Upper lobe of right lung (tissue), 1 donor: ENCODE measurements at places on chromosomes 7 and 10.

GRCh38 chr7:1758028-1758858 is 88.2 kb downstream of the ELFN1 start:
- peak; percentile 64 for DNase-seq

- no peak for DNase-seq
Observed at GRCh38 chr7:95690367-95690947, 81.9 kb upstream of the DYNC1I1 start.

- no peak for DNase-seq
Observed at GRCh38 chr10:14673189-14673861, 101.4 kb downstream of the FAM107B start.

GRCh38 chr10:80278480-80278879 is 11.0 kb downstream of the MAT1A start:
- DNase-seq = no peak

DNA sequence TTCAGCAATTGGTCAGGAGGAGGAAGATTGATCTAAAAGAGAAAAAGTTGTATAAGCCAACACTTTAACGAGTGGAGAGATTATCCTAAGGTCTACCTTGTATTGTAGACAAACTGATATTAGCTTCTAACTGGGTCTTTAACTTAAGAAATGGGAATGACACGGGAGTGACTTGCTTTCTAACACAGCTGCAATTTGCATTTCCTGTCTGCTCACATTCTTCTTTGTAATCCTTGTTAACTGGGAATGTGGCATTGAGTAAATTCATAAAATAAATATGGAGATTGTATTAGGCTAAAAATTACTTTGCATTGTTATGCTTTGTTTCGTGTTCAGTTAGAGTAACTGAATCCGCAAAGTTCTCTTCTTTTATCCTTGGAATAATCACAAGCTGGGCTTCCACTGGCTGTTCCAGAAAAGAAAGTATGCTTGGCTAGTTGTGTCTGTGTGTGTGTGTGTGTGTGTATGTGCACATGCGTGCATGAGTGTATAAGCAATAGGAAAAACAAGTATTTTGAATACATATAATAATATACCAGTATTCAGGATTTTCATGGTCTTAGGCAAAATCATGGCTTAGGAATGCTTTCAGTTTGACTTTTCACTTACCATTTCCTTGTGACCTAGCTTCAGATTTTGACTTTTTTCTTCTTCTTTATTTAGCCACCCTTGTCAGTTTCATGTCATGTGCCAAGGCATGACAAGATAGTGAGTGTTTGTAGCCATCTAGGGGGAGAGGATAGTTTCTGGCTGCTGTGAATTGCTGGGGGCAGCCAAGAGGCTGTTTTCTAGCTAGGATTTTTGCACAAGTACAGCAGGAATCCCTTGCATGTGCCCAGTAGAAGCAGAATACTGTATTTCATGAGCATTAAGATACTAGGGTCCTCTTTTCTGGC is 54.5 kb upstream of the FZD8 start:
- no peak for DNase-seq

GRCh38 chr7:2715341-2716231 is 27.6 kb downstream of the AMZ1 start:
- DNase-seq = no peak

DNA sequence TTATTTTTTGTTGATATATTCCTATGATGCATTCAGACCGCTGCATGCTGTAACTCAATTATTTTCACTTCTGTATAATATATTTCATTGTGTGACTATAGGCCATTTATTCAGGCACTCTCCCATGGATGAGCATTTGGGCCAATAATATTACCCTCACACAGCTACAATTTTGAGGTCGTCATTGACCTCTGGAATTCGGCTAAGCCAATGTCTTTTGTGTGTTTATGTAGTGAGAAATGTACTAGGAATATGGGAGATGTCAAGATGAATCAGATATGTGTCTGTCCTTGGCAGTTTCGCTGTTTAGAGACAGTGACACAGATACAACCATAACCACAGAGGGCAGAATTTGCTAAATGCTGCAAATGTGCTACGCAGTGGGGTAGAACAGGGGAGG is 474.2 kb downstream of the ADRA2A start:
- DNase-seq = no peak

DNA sequence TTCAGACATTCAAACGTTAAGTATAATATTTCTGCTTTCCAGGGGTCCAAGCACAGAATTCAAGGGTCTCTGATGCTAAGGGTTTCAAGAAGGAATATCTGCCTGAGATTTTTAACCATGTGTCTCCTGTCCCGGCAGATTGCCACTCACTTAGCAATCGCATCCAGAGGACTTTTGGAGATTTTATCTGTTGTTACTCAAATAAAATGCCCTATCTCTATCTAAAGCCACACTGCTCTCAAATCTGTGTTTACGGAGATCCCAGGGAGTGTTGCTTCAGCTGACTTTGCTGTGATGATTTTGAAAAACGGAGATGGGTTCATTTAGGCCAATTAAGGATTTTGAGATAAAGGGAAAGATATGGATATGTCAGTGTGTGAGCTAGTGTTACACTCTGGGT is 359.9 kb downstream of the DGKB start:
- DNase-seq = no peak

DNA sequence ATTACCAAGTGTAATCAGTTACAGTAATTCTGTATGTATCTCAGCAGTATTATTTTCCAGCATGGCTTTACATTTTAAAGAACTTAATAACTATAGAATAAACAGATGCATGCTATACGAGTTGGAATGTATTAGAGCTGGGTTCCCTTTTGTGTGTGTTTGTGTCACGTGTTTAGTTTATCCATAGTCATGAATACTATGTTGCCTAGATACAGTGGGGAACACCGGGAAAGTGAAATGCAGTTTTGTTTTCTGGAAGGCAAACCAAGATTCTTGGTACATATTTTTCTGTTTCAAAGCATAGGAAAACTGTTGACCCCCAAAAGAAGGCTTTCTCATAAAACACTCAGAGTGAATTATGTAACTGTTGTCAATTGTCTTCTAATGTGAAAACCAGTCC is 119.0 kb downstream of the FANK1 start:
- no peak for DNase-seq

DNA sequence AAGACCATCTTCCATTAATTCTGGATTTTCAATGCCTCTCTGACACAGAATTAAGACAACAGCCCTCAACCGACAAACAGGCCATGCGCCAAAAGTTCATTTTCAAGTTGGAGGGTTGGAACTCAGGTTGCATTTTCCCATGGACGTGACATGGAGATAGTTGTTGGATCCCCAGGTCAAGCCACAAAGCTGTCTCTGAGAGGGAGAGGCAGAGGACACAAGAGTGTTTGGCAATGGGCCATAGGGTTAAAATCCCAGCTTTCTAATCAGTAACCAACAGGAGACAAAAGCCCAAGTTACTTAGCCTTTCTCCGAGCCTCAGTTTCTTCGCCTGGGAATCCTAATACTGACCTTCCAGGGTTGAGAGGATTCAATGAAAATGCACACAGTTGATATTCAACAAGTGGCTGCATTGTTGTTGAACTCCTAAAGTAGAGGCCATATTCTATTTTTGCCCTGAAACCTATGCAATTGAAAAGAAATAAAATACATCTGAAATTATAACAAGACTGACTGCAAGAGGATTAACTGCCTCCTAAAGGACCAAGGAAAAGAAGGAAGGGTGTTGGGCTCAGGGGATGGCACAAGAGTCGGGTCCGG is 44.3 kb downstream of the SORBS1 start:
- DNase-seq = no peak

DNA sequence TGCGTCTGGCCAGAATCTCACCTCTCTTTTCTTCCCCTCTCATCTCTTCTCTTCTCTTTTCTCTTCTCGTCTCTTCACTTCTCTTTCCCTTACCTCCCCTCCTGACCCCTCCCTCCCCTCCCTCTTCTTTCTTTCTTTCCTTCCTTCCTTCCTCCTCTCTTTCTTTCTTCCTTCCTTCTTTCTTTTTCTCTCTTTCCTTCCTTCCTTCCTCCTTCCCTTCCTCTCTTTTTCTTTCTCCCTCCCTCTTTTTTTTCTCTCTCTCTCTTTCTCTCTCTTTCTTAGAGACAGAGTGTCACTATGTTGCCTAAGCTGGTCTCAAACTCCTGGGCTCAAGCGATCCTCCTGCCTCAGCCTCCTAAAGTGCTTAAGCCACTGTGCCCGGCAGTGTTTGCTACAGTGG is 4.6 kb upstream of the GTF2IRD1 start:
- no peak for DNase-seq

- no peak for DNase-seq
Observed at GRCh38 chr10:6689036-6689435, 109.0 kb upstream of the PRKCQ start.

- DNase-seq = no peak
Observed at GRCh38 chr10:105950410-105950809, 1214.1 kb downstream of the SORCS1 start.
